Activated CD8-positive, alpha-beta memory T cell treated with anti-CD3 and anti-CD28 coated beads, Interleukin-2, amount 50 U/mL, for 4 hours (primary cell): ENCODE measurements at places on chromosomes 2 and 18.

DNA sequence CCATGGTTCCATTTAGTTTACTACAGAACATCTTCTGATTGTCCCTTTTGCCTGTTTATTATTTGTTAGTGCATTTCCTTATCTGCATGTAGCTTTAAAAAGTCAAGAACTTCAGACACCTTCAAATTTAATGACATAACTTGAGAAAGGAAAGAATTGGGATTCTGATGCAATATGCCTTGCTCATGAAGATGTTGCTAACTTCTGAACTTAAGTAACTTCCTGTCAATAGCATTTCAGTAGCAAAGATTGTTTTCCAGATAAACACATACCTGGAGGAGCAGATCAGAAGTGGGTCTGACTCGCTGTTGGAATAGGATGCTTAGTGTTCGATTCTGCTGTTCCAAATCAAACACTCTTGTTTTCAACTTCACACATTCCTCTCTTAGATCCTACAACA is 190.2 kb upstream of the LYPD1 start:
- no peak for DNase-seq

GRCh38 chr18:11962597-11962996 is 18.7 kb upstream of the IMPA2 start:
- DNase-seq: no peak

DNA sequence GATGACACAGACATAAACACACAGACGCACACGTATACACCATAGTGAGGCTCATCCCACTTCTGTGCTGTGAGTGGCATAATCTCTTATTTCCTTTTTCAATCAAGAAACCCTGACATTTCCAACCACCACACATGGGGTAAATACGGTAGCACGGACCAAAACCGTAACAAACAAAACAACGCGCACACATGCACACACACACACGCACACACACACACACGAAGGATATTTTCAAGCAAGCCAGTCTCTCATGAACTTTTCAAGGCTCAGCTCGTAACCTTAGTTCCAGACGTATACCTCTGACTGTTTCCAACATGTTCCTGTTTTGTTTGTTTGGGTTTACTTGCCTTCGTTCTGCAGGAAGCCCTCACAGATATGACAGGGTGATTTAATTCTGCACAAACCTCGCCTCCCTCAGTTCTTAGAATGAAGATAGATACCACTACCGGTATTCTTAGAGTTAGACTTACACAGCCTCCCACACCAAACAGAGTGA is 119.8 kb downstream of the BCL2 start:
- DNase-seq: no peak

DNA sequence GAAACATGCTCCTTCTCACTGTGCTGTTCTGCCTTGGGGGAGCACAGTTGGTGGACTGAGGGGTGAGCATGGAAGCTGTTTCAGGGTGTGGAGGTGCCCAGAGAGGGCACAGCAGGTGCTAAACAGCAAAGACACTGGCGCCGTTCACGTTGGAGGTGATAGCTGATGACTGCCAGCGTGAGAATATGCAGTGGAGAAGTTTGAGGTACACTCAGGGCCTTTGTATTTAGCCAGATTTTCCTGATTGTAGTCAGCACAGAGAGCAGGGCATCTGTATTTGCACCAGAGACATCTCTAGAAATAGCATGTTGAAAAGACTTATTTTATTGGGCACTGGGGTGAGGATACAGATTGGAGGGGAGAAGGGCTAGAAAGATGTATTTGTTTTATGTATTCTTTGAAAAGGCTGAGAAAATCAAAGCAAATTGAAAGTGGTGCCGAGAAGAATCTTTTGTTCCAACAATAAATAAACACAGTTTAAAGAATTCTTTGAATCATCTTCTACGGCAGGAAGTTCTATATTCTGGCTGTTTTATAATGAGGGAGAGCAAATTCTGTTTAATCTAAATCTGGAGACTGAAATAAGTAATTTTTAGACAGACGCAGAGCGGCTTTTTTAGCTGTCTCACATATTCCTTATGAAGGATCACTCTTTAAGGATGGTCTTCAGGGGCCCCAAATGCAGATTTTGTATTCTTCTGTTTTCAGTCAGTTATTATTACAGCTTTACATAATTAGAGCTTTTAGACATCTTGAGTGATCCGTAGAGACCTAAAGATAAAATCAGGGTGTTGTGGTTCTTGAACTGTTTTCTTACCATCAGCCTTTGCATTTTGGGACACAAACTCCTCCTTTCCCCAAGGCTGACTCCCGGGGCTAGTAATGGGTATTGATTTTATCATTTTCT is 7.1 kb downstream of the ZNF532 start:
- no peak for DNase-seq

DNA sequence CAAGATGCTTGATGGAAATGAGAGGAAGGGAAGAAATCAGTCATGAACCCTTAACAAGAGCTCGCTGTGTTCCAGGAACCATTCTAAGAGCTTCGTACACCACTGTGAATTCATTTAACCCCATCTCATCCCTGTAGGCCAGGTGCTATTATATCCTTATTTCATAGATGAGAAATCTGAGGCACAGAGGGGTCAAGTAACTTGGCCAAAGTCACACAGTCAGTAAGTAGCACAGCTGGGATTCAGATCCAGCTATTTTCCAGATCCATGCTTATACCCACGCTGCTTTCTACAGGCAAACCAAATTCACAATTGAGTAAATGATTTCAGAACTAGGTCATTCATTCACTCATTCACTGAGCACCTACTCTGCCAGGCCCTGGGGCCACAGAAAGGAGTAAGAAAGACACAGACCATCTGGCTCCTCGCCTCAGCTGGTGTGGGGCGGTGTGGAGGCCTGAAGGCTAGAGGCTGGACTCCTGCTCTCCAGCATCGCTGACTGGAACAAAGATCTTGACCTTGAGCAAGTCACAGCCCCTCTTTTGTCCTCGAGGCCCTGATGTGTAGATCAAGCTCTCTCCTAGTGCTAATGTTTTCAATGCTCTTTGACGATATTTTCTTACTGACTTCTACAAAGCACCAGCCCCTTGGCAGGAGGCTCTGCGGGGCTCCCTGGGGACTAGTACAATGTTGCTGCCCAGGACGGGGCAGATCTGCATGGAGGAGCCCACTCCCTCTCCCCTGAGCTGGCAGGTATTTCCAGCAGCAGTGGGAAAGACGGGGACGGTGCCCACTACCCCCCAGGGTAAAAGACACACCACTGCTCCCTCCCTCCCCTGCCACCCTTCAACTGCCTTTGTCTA is 26.5 kb downstream of the STEAP3 start:
- DNase-seq: no peak
